ENCODE measurements at places on chromosomes 1 and 21. TPM values are rescaled to one million over a fixed set of nuclear protein-coding genes. Genes with fewer than 3 reads are reported as not detected.
A peak's percentile ranks its signal among the peaks of the same experiment; 100 is the strongest.

- DNase-seq: no peak
Measured at GRCh38 chr1:193705554-193705981, 519.2 kb upstream of the B3GALT2 start.

Gene RIMS3
- 23.3 TPM for total RNA-seq

Gene LEMD1
- total RNA-seq: not detected

Gene KRTAP10-11
- not detected for total RNA-seq

- no peak for DNase-seq
Measured at GRCh38 chr1:78104322-78104721, 58.6 kb downstream of the GIPC2 start.

- peak; percentile 78 for DNase-seq
Measured at GRCh38 chr21:44736291-44737004, 25.1 kb upstream of the TSPEAR start.

- DNase-seq: no peak
Measured at GRCh38 chr1:194795917-194796593, 1609.6 kb upstream of the B3GALT2 start.

DNA sequence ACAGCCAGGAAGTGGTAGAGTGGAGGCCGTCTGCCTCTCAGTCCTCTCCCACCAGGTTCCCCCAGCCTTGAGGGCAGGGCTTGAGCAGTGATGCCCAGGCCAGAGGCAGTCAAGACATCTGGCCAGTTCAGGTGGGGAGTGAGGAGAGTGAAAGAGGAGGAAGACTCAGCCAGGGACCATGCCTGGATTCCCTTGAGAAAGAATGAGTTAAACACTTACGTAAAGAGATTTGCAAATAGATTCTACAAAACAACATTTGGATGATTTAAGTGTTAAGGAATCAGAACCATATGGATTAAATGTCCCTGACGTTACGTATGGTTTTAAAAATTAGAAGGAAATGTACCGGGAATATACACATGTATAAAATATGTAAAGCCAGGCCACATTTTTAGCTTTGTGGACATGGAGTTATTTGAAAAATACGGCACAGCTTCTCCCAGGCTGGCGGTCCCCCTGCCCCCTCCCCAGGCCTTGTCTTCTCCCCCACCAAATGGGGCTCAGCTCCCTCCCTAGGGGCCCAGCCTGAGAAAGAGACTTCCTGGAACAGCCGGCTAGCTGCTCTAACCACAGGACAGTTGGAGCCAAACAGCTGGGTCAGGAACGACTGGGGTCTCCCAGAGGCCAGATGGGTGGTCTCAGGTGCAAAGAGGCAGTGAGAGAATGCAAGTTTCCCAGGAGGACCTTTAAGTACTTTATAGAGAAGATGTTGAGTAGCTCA, 188.3 kb upstream of the EDN2 start:
- no peak for DNase-seq

- DNase-seq: no peak
Measured at GRCh38 chr21:25175938-25176337, 431.3 kb downstream of the MRPL39 start.

DNA sequence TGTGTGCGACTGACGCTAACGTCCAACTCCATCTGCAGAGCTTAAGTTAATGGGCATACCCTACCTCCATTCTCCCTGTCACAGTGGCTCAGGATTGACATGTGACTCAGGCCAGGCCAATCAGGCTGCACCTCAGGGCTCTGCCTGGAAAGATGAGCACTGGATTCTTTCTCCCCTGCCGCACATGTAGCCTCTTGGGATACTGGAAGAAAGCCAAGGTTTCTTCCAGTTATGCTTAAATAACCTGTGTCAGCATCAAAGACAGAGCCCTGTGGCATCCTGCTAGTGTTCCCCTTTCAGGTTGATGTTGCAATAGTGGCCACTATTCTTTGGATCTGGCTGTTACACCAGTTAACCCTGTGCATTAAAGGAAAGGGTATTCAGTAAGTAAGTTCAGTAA, 55.0 kb upstream of the SYT6 start:
- DNase-seq: no peak

GRCh38 chr1:167293057-167293456, 72.4 kb downstream of the POU2F1 start:
- no peak for DNase-seq

- no peak for DNase-seq
Measured at GRCh38 chr1:246564839-246565750, 966 bp downstream of the TFB2M start.

Gene KIF14
- 0.81 TPM for total RNA-seq

DNA sequence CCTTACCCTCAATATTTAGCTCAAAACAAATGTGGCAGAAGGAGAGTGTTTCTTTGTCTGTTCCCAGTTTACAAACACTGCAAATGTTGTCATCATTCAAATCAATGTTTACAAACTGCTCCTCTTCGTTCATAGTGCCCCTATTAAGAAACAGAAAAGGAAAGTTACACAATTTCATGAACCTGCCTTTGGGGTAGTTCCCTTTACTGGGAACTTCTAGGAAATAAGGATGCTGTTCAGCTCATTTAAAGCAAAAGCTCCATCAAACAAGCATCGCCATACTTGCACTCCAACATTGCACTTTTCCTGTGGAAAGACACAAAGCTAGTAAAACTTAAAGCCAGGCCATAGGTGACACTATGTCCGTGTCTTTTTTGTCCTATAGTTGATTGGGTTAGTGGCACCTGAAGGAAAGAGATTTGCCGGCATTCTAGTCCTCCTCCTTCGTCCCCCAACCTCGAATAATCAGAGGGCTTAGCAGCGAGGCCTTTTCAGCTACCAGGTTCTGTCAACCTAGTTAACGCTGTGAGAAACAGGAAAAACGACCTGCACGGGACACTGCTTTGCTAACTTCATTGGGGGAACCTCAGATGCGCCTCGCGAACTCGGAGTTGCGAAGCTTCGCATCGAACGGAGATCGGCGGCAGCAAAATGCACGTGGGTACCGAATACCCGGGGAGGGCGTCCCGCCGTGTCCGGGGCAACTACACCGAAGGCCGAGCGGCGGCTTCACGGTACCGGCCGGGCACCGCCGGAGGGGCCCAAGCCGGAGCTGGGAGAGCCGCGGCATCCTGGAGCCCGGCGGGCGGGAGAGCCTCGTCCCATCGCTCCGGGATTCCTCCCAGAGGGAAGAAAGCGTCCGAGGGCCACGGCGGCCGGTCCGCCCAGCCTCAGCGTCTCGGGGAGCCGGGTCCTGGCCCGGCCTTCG, 706 bp downstream of the C21orf91 start:
- DNase-seq: peak; percentile 66

DNA sequence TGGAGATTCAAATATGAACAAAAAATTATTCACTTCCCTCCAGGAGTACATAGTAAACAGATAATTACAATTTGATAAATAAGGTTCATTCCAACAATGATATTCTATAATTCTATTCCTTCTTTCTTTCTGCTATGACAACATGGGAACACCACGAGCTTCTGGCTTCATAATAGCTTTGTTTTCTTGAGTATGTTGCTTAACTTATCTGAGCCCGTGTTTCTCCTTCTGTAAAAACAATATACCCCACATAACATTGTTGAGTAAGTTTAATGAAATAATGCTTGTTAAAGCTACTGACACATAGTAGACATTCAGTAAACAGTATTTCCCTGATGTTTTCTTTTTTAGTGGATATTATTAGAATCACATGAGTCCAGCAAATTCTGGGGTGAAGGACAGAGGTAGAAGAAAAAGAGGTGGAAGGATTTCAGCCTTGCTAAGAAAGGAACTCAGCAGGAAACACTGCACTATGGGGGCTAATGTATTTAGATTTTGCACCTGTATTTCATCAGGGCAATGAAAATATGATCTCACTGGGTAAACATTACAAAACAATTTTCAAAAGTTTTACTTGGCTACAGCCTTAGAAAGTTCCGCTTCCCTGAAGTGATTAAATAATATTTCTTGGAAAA, 430.8 kb upstream of the C1orf87 start:
- no peak for DNase-seq

- no peak for DNase-seq
Measured at GRCh38 chr1:9990944-9991343, 6.1 kb upstream of the RBP7 start.

GRCh38 chr1:81379430-81379829, 421.3 kb upstream of the ADGRL2 start:
- no peak for DNase-seq

Gene UBL4B
- not detected for total RNA-seq

DNA sequence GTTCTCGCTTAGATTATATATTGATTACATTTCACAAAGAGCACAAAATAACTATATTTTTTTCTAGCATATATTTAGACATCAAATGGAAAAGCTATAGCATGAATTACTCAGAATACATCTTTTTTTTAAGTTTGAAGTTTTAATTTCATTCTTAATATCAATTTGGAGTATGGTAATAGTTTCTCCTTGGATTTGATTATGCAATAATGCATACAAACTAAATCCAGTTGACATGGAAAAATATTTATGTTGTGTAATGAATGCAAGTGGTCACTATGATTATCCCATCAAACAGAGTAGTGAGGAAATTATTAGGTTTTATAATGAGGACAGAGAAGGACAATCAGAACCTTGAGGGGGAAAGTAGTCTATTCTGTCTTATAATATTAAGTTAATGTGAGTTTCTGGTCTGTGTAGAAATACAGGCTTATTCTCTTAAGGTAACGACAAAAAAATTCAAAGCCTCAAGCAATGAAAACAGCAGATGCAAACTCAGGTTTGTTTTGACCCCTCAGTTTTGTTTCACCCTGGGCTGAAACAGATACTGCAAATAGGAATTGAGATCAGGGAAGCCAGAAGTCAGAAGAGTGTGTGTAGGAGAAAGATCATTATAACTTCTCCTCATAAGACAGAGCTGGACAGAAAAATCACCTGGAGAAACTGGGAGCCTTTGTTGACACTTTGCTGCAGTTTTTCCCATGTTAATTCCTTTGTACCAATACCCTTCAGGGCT, 23.7 kb downstream of the LRRC8B start:
- no peak for DNase-seq

GRCh38 chr1:53568540-53568939, 109.3 kb downstream of the DMRTB1 start:
- DNase-seq: no peak

DNA sequence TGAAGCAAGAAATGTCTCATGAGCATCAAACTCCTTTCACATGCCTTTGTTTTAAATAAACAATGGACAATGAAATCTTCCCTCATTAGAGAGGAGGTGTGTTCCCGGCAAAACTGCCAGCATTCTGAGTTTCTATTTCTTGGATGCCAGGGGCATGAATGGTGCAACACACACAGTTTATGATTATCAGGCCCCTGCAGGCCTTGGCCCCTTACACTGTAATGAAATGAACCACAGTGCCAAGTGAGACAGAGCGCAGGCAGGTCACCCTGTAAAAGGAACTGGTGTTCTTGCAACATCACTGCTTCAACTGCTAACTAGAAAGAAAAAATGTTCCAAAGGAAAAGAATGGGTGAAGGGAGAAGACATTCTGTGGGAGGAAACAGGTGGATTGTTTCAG, 3.8 kb upstream of the PIGC start:
- no peak for DNase-seq

Gene VSIG8
- not detected for total RNA-seq

Gene CLDN8
- 14.5 TPM for total RNA-seq

Gene WDR64
- not detected for total RNA-seq

GRCh38 chr1:47579809-47580208, 142.0 kb downstream of the FOXD2 start:
- no peak for DNase-seq

GRCh38 chr21:34279285-34279684, 84.5 kb upstream of the KCNE2 start:
- no peak for DNase-seq

- no peak for DNase-seq
Measured at GRCh38 chr1:77876884-77877283, 11.5 kb upstream of the NEXN start.

Gene KLF17
- 0.13 TPM for total RNA-seq

DNA sequence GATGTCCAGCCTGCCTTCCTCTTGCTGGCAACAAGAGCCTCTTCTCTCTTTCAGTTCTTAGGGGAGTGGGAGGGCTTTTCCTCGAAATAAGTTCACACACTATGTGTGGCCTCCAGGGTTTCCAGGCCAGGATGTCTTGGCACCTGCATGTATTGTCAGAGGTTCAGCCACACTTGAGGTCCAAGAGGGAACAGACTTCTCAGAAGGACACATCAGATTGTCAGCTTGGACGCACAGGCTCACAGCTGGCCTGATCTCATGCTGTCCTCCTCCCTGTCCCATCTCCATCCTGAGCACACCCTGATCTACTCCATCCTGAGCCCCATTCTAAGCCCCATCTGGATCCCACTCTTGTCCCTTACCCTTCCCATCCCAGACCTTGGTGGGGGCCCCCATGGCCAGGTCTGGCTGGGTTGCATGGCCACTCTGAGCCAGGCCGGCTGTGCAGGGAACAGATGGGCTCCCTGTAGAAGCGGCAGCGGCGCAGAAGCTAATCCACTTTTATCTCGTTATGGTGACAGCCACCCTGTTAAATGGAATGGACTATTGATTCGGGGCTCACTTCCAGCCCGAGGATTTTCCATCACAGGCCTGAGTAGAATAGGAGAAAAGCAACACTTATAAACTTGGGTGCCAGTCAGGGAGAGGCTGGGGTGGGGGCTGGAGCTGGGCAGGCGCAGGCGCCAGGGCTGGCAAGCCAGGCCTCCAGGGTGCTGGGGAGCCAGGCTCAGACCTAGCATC, 85.1 kb upstream of the CSF3R start:
- DNase-seq: no peak

- peak; percentile 33 for DNase-seq
Measured at GRCh38 chr1:17795081-17795809, 40.1 kb downstream of the ACTL8 start.

Gene PRR9
- not detected for total RNA-seq

Gene HLX
- 6.2 TPM for total RNA-seq

Gene CHIA
- not detected for total RNA-seq

Gene SLC35D1
- total RNA-seq: 84.1 TPM

- no peak for DNase-seq
Measured at GRCh38 chr1:234617986-234618736, 8.2 kb upstream of the IRF2BP2 start.
